ENCODE measurements at places on chromosomes 12 and 14.

GRCh38 chr14:75578786-75579337 is 442 bp downstream of the FLVCR2 start:
- DNase-seq = no peak

DNA sequence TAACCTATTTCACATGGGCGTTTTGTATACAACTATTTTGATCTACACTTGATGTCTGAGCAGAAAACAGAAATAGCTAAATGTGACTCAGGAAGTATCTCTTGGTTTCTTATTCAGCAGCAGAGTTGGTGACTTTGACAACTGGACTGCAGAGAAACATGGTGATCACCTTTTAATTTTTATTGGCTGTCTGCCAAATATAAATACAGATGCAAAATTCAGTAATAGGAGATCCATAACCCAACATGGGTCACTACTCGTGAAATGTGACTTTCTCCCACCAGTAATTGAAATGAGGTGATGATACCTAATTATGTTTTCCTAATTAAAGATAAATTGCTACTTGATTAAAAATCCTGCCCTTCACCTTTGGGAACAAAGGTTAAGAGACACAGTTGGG is 487.1 kb downstream of the NELL2 start:
- no peak for DNase-seq

GRCh38 chr12:103334466-103334865 is 161.3 kb downstream of the C12orf42 start:
- no peak for DNase-seq

- no peak for DNase-seq
These were observed 600.5 kb downstream of the RERGL start for GRCh38 chr12:17489452-17489851.

GRCh38 chr14:57275023-57275664 is 6.4 kb downstream of the AP5M1 start:
- DNase-seq = no peak

- no peak for DNase-seq
These were observed 2.2 kb downstream of the GABARAPL1 start for GRCh38 chr12:10214895-10215267.

- DNase-seq = no peak
These were observed 925.5 kb downstream of the LRFN5 start for GRCh38 chr14:42532194-42532593.

GRCh38 chr12:83461336-83461935 is 774.7 kb downstream of the TMTC2 start:
- DNase-seq = no peak

DNA sequence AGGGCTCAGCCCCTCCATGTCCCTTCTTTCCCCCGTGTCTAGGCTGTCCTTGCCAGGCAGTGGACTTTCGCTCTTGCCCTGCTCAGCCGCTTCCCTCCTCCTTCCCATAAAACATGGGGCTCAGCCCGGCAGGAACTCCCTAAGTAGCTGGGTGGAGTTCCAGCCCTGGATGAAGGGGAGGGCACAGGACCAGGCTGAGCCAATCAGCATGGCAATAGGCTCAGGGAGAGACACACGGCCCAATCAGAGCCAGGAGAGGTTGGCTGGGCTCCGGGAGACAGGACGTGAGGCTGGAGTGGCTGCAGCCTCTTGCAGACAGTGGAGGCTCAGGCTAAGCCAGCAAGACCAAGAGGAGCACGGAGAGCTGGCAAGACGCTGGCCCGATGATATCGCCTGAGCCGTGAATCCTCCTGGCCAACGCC is 54.3 kb downstream of the GALNT9 start:
- DNase-seq = no peak

DNA sequence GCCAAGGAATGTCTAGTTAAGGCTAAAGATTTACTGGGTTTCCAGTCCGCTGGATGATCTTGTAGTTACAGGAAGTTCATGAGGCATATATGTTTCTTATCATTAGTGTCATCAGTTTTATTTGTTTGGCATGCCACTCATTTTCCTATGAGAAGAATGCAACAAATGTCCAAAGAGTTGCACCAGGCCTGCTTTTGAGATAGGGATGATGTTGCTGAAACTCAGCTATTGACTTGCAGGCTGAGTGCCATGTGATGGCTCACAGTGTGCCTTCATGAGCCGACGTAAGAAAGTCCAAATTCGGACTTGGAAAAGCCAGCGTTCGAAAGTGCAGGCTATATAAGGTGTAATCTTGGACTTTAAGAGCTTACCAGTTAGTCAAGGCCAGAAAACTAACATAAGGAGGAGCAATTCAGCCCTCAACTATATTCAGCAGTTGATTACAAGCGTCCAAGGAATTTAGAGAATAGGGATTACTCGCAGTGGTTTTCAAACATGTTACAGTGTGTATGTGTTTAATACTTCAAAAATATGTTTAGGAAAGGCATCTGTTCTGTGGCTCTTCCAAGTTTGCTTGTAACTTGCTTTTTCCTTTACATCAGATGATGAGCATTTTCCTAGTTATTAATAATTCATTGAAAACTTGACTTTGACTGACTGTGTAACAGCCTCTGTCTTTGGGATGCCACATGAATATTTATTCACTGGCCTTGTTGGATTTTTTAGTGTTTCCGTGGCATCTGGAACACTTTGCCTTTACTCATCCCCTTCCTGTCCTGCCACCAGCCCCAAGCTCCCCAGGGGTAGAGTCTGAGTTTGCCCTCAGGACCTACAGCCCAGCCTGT is 101.3 kb downstream of the LGMN start:
- DNase-seq = no peak

DNA sequence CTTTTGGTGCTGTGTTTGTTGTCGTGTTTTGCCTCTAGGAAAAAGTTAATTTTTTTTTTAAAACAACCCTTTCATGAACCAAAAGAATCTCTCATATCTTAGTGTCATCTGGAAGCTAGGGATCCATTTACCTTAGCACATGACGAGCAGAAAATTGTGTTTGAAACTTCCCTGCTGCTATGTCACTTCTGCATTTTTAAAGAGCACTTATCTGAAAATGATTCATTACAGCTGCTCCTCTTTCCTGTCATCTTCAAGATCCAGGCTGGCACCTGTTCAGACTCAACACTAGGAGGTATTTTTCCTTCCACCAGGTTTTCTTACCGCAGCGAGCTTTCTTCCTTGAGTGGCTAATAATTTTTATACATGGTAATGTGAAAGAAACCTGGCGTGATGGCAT is 67.0 kb downstream of the EML1 start:
- DNase-seq = no peak

GRCh38 chr12:28574746-28575592 is 384.7 kb downstream of the CCDC91 start:
- DNase-seq = no peak

GRCh38 chr14:59374048-59374447 is 91.1 kb downstream of the GPR135 start:
- no peak for DNase-seq

- no peak for DNase-seq
These were observed 169.3 kb downstream of the STXBP6 start for GRCh38 chr14:24880689-24881088.

DNA sequence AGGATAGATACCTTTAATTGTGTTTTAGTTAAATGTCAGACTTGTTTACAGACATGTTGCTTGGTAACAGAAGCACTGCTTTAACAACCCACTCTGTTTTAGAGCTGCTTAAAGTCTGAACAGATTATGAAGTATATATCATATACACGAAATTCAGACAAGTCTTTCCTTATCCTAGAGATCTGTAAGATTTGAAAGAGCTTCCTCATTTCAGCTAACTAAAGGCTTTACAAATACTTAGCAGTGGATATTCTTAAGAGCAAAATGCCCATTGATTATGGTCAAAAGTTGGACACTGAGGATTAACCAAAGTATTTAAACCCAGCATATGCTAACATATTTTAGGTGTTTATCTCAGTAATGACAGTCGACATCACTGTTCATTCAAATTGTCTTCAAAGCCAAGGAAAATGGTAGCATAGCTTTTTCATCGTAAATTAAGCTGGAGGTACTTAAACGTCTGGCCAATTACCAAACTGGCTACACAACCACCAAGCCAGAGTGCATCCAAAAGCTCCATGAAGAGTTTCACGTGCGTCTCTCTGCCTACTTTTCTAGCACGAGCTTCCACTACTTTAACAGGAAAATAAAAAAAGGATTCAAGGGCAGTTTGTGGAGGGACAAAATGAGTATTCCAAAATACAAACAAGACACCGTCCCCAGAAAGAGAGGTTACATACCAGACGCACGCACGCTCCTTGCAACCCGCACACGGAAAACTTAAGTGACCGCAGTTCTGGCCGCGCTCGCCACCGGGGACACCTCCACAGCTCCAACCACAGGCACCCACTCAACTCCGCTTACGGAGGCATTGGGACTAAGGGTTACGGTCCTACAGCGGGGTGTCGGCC is 565 bp downstream of the CEP83 start:
- no peak for DNase-seq

GRCh38 chr12:19402743-19403431 is 36.4 kb upstream of the AEBP2 start:
- DNase-seq = no peak

DNA sequence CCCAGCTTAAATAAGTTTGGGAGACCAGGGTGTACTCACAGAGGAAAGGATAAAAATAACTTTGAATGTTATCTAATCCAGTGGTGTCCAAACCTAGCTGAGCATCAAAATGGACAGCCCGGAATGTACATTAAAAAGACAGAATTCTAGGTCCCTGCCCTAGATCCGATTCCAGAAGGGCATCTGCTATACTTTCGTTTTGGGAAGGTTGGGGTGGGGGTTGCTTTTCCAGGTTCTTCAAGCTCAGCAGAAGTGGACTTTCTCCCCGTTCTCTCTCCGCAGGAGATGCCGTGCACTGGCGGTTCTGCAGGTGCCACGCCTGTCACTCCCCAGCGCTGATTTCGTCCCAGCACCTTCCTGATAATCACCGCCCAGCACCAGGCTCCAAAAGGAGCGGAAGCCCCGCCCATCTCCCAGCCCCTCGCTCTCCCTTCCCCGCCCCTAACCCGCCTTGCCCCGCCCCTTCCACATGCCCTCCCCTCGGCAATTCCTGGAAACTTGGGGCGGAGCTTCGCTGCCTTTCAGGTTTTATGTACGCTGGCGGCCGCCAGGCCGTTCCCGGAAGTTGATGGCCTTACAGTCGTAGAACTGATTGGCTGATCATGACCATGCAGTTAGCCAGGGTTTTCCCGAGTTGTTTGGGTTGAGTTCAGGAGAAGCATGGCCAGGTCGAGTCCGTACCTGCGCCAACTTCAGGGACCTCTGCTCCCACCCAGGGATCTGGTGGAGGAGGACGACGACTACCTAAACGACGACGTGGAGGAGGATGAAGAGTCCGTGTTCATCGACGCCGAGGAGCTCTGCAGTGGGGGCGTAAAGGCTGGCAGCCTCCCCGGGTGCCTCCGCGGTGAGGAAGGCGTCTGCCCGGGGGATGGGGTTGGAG is at the start of gene HELB:
HELB (plus strand) TSS at position 550 of the 883 bp plus-strand sequence; CDS start at position 661, 111 bp downstream.
- DNase-seq = peak; percentile 95

GRCh38 chr12:78531831-78532458 is 332.6 kb upstream of the SYT1 start:
- DNase-seq = no peak

- DNase-seq = no peak
These were observed at the start of gene NTS for GRCh38 chr12:85874031-85874461. Gene NTS (plus strand): TSS chr12:85874295. CDS start chr12:85874404, 109 bp downstream.

GRCh38 chr12:22631863-22632463 is 7.0 kb downstream of the ETNK1 start:
- no peak for DNase-seq

GRCh38 chr14:99120526-99121318 is 151.3 kb downstream of the BCL11B start:
- DNase-seq = no peak

DNA sequence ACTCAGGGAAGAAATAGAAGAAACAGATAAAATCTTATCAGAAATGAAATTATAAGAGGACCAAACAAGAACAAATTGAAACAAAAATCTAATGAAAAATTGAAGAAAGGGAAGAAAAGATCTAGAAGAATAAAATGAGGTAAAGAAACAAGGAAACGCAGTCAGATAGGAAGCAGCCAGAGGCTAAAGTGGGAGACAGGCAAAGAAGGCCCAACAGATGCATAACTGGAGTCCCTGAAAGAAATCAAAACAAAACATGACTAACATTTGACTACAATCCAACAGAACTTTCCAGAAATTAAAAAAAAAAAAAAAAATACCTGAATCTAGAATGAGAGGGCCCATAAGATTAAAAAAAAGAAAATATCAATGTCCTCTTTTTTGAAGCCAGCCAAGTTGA is 65.6 kb downstream of the AMN start:
- no peak for DNase-seq

DNA sequence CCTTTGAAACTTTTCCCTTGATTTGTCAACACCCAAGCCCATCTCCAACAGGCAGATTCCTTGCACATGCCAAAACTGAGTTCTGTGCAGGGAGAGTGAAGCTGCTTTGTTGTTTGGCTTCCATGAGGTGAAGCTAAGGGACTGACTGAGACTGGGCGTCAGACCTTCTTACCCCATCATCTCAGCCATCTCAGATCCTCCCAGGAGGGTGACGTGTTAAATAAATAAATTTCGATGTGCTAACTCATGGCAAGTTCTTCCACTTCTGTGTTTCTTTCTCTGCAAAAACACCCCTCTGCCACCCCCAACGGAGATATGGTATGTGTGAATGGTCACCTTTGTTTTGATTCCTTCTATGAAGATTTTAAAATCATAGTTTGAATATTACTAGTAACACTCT is 17.8 kb downstream of the UTP20 start:
- no peak for DNase-seq

DNA sequence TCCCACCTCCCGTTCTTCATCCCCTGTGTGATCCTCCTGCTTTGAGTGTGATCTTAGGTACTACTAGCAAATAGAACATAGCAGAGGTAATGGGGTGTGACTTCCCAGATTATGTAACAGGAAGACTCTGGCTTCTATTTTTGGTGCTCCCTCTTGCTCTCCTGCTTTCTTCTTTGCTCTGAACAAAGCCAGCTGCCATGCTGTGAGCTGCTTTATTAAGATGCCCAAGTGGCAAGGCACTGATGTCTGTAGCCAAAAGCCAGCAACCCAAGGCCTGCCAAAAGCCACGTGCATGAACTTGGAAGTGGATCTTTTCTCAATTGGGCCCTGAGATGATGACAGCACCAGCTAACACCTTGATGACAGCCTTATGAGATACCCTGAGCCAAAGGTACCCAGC is 5.8 kb upstream of the MFAP5 start:
- no peak for DNase-seq

- no peak for DNase-seq
These were observed 4.4 kb downstream of the CFL2 start for GRCh38 chr14:34710006-34710405.

GRCh38 chr14:52248057-52248456 is 19.4 kb upstream of the PTGDR start:
- DNase-seq = no peak

Data from activated T-cell treated with anti-CD3 and anti-CD28 coated beads, Interleukin-2, amount 50 U/mL, for 1 hour (primary cell).